ENCODE measurements at places on chromosomes 12 and 14.
A peak's percentile ranks its signal among the peaks of the same experiment; 100 is the strongest.

DNA sequence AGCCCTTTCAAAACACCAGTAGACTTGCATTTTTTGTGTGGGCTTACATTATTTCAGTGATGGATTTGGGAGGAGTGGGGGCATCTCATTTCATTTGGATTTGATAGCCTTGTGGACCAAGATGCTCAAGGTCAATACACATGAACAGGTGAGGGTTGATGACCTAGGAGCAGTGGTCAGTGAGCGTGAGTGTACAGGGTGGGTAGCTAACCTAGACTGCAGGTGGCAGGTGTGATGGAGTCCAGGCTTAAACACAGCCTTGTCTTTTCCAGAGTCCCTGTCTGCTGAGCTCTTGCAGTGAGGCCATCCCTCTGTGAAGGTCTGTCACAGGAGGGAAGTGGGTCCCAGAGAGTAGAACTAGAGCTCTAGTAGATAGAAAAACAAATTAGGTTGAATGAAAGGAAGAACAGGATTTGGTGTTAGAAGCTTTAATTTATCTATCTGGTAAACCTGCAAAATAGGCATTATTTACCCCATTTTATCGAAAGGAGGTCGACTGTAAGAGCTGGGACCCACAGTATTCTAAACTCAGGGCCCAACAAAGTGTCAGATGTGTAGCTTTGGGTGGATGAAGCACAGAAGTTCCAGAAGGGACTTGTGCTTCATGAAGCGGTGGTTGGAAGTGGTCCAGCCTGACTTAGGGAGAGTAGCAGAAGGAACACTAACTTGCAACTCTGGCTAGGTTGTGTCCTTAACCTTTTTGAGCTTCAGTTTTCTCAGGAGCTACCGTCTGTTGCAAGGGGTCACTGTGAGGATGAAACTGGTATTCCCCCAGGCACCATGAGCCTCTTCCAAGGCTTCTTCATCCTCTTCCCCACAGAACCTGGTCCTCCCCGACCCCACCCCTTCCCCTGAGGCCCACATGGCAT is 18.2 kb downstream of the RPS6KL1 start:
- DNase-seq = no peak

- no peak for DNase-seq
Observed at GRCh38 chr12:49865109-49865781, 22.3 kb upstream of the BCDIN3D start.

DNA sequence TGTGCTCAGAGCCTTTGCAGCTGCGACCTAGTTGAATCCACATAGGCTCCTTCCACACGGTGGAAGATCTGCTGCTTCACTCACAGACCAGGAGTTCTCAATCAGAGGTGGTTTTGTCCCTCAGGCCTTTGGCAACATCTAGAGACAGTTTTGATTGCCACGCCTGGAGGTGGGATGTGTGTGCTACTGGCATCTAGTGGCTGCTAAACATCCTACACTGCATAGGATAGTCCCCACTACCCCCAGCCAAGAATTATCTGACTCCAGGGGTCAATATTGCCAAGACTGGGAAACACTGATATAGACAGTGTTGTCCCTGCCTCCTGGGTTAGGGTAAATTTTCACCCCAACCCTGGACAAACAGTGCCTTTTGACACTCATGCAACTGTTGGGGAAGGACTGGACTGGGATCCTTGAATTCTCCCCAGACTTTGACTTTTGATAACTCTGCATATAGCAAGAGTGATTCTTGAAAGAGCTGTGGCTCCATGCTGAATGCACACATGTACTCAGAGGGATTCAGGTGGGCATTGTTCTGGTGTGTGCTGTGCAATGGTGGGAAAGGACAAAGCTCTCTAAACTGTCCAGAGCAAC is 39.8 kb downstream of the BAZ2A start:
- DNase-seq = peak; percentile 16

DNA sequence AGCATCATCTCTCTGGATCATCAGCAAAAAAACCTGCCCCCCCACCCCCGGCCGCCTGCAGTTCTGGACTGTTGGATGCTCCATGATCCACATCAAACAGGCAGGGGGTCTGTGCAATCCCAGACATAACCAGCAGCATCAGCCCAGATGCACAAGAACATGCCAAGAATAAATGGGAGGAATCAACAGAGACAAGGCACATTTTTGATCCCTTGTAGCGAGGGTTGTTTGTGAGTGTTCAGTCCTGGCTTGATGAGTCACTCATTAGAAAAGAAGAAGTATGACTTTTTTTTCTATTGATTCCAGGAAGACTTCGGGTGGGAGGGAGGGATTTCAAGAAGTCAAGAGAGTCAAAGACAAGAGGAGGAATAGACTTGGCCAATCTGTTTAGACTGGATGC is 244.2 kb downstream of the KSR2 start:
- DNase-seq = no peak

GRCh38 chr12:81015510-81015909 is 62.4 kb upstream of the ACSS3 start:
- no peak for DNase-seq
